ENCODE measurements at places on chromosomes 1 and 21.

DNA sequence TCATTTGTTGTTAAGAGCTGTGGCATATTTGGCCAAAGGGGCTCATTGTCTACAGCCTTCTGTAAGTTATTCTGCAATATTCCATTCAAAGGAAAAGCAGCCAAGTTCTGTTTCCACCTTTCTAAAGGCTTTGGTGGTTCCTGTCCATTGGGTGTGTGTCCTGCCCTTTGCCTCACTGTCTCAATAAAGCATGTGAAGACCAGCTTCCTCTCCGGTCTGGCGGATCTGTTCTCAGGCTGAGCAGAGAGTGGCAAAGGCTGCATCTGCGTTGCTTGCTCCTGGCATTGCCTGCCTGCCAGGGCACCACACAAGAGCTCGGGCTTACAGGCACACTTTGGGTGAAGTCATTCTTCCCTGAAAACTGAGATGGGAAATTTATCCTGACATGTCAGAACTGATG lies 34.9 kb downstream of the ST6GALNAC3 start:
- no peak for DNase-seq

DNA sequence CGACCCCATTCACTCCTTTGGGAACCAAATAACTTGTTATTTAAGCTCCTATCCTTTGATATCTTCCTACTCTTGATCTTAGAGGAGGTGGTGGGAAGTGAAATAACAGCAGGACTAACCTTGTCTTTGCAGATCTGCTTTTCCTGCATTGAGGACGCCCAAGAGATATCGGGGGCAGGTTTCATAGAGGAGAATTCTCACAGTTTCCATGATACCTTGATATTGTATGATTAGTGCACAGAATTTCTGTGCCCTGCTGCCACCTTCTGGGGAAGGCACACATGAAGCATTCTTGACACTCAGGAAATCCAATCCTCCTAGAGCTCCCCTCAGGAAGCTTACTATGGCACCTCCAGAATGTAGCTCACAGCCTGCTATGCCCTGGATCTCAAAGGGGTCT lies 1.6 kb downstream of the CD1B start:
- DNase-seq, result no peak

- DNase-seq, result no peak
Measured at GRCh38 chr1:82614090-82614489, 813.4 kb downstream of the ADGRL2 start.

- no peak for DNase-seq
Measured at GRCh38 chr1:63024132-63024531, 240.2 kb downstream of the ATG4C start.

All from NCI-H2081 (cell line).